Caudate nucleus (tissue), 63 donors: ENCODE measurements at places on chromosomes 7 and 10.

DNA sequence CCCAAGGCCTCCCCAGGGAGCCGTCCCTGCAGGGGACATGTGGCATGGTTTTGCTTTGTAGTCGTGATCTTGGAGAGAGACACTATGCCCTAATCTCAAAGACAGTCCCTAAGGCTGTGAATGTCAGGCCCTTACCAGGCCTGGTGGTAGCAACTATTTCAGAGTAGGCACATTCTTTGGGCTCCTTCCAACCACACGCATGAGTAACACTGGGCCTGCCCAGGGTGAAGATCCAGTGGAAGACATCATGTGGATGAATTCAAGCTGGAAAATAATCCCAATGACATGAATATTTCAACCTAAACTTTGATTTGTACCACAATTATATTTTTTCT is 39.5 kb upstream of the INSIG1 start:
- DNase-seq = no peak

GRCh38 chr10:28797904-28798371 is 120.6 kb downstream of the BAMBI start:
- DNase-seq = no peak

DNA sequence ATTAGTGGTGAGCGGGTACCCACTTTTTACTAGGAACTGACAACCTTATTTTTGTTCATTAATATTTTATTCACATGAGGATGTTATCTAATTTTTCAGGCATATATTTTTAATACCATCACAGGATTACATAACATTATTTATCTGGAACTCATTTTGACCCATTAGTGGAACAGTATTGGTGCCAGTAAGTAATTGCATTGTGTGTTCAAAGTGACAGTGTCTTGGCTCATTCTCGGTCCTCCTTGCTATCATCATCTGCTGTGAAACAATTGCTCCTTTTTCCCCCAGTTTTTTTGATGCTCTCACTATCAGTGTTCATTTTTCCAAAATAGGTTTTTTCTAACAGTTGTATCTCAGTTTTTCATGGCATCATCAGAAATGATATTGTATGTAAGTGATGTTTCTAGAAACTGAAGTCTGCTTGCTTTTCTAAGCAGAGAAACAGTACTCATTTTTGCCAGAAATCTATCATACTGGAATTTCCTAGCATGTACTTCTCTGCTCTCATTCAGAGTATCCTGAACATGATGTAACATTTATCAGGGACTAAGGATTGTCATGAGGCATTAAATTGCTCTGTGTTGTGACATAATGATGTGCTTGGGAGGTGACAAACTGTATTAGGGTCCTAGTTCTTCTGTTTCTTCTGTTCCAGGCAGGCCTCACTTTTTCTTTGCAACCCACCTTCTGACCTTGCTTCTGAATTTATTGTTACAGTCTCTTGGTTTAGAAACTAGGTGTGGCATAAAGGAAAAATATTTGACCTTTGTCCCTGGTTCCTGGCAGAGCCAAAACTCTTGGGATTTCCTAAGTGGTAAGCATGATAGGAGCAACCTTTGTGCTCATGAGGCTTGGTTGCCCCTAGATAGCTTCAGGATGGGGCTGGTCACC is 4.2 kb downstream of the NUB1 start:
- DNase-seq = no peak

DNA sequence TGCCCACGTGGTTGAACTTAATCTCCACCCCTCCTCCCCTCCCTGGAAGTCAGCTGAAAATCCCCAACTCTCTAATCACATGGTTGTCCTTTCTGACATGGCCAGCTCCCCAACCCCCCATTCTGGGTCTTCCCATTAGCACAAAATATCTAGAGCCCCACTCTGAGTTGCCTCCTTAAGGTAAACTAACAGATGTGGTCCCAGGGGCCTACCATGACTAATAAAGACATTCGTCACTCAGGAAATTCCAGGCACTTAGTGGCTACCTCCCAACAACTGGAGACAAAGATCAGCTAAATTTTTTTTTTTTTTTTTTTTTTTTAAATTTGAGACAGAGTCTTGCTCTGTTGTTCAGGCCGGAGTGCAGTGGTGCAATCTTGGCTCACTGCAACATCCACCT is 21.1 kb downstream of the CCDC126 start:
- DNase-seq = no peak

GRCh38 chr10:79046326-79046725 is 22.4 kb upstream of the ZMIZ1 start:
- DNase-seq = no peak

- DNase-seq = no peak
Measured at GRCh38 chr10:131257027-131257426, 54.5 kb downstream of the TCERG1L start.

DNA sequence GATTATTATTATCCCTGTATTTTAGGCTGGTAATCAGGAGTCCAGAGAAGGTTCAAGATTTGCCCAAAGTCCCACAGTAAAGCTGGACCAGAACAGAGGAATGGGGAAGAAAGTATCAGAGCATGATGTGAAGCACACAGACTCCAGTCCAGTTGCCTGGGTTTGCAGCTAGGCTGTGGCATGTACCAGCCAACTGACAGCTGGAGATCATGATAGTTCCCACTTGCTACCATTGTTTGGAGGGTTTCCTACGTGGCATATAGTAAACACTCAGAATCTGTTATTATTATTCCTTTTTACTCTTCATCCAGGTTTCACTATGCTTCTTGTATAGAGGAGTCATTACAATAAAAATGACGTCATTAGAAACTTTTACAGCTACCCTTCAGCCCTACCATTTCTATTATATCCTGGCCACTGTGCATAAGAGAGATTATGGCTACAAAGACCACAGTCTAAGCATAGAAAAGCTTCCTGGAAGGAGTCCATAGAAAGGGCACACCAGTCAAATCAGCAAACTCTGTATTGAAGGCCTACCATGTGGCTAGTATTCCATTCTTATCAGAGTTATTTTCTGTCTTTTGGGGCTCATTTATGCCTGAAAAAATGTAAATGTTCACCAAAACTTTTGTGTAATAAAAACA is 66.6 kb downstream of the MTPN start:
- no peak for DNase-seq
